Esophagus squamous epithelium (tissue), 5 donors: ENCODE measurements at places on chromosomes 11 and 22.

DNA sequence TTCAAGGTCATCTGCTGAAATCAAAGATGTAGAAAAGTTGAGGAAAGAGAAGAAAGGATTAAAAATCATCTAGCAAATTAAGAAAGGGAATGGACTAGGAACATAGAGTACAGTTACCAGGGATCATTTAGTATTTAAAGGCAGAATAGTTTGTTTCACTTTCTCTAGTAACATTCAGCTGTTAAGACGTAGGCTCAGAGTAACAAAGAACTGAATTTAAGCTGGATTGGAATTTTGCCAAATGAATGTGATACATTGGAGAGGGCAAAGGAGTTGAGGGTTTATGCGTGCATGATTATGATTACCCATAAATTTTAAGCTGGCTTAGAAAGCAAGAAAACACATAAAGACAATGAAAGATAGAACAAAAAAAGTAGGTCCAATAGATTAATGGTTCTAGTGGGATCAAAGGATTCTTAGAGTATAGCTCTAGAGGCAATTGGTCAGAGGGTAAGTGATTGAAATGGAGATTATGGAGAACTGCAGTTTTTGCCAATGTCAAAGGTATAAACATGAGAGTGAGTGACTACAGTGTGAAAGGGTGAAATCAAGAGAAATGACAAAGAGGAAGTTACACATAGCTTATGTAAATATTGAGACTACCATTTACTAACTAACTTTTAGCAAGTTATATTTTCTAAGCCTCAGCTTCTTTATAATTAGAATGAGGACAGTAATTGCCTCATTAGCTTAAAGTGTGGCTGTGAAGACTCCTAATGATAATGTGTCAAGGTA lies 190.0 kb downstream of the GRIA4 start:
- DNase-seq = no peak

DNA sequence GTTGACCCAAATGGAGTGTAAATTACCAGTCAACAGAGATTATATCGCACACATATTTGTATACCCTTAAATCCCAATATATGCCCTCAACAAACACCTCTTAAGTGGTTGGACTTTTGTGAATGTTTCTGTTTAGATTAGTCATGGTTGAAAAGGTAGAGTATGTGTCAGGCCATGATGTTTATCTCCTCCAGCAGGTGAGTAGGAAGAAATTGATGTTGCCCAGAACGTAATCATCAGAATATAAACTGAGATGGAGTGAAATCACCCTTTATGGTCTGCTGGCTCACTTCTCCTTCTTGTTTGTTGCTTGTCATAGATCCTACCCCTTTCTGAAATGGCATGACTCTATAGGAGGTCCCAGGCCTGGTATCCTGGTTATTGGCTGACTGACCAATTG lies 431.8 kb downstream of the ETS1 start:
- no peak for DNase-seq

DNA sequence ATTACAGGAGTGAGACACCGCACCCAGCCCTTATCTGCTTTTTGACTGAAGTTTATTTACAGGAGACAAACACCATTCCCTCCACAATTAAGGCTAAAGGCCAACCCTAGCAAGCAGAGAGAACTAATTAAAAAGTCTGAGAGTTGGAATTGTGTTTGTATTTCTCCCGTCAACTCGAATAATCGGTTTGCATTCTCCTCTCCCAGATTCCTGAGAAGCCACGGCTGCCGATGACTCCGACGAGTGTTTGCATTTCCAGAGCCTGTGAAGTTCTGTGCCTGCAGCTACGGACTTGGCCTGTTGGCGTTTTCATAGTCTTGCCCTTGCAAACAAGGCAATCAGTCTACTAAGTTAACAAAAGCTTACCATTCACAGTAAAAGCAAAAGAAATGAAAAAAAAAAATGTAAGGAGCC lies 73.2 kb upstream of the NUP50 start:
- DNase-seq = no peak

DNA sequence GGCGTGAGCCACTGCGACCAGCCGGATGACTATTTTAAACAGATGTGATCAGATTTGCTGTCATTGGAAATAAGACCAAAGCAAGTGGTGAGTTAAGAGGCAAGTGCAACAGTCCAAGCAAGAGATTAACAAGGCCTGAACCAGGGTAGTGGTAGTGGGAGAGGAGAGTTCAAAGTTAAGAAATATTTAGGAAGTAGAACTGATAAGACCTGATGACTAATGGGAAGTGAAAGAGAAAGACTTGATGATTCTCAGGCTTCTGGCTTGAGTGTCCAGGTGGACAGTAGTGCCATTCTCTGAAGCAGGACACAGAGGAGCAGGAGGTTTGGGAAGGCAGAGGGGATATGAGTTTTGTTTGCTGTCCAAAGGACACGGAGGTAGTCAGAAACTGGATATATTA lies 7.2 kb downstream of the NDUFC2 start:
- no peak for DNase-seq

DNA sequence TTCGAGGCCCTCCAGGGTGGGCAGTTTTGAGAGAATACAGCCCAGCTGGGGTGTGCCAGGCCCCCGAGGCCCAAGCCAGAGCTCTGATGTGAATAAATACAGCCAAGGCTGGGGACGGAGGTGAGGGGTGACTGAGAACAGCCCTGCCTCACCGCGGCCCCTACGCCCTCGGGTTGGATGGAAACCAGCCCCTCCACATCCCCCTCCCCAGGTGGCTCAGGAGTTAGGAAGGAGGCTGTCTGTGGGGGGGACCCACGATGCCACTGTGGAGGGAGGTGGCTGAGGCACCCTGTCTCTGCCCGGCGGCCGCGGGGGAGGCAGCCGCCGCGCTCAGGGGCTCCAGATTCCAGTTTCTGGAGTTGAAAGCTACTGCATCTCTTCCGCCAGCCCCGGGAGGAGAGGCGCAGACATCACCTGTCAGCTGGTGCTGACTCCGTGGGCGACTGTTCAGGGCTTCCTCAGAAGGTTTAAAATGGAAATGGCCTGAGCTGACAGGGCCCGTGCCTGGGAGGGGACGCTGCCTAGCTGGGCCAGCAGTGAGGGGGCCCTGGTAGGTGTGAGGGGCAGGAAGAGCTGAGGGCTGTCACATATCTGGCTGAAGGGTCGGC lies 1.4 kb downstream of the FLRT1 start:
- no peak for DNase-seq

GRCh38 chr22:40635043-40635939 lies 1.2 kb downstream of the MRTFA start:
- no peak for DNase-seq

GRCh38 chr22:35705141-35705540 lies 12.5 kb upstream of the APOL5 start:
- no peak for DNase-seq

DNA sequence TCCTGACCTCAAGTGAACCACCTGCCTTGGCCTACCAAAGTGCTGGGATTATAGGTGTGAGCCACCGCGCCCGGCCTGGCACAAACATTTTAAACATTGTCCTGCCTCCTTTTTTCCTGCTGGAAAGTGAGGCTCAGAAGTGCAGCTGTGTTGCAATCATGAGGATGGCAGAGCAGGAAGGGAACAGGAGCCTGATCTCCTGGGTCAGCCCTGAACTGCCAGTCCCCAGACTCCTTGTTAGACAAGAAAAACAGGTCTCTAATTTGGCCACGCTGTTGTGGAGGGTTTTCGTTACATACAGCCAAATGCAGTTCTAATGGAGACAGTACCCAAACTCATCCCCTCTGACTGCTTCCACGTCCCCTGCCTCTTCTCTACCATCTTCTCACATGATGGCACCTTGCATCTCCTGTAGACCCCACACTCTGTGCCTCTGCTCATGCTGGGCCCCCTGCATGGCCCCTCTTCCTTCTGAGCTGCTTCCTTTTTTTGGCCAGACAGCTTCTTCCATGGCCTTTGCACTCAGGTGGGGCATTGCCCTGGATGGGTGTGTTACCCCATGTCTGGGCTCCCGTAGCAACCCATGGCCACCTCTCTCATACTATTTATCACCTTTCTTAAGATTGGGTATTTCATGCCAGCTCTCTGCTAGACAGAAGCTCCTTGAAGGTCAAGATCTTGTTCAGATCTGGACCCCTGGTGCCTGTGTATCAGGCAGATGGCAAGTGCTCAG lies 227.1 kb downstream of the CEP164 start:
- no peak for DNase-seq

DNA sequence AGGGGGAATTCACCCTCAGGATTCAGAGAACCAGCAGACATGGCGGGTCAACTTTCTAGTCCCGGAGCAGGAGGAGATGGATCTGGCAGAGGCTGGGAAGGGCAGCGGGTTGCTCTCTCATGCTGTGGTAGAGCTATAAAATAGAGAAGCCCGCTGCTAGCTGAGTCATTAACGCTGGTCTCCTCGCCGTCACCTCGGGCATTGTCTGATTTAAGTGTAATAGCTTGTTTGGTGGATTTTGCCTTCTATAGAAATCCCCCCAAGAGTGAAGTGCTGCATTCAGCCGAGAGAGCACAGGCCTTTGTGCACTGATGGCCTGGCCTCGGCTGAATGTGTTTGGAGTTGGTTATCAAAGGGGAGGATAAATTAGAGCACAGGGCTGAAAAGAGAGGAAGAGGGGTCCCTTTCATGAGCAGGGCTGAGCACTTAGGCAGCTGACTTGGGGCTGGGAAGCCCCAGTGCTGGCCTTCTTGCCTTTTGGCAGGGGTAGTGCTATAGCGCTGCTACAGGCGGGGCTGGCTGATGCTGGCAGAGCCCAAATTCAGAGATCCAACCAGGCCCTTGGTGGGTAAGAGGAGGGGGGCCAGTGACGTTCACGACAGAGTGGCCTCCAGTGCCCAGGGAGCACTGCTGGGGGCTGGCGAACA lies 161.1 kb upstream of the CADM1 start:
- DNase-seq = no peak

DNA sequence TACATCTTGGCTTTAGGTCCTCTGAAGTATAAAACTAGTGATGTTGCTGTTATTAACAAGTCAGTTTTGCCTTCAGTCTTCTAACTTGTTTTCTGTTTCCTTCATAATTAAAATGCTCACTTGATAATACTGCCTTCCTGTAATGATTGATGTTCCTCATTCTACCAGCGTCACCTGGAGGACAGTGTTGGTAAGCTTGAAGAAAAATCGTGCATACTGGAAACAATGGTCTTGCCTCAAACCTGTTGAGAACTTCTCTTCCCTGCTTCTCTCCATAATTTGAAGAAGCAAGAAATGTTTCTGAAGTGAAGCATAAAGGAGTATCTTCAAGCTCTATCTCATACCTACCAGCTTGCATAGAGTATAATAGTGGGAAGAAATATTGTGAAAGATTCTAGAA lies 3.0 kb downstream of the YWHAH start:
- no peak for DNase-seq

DNA sequence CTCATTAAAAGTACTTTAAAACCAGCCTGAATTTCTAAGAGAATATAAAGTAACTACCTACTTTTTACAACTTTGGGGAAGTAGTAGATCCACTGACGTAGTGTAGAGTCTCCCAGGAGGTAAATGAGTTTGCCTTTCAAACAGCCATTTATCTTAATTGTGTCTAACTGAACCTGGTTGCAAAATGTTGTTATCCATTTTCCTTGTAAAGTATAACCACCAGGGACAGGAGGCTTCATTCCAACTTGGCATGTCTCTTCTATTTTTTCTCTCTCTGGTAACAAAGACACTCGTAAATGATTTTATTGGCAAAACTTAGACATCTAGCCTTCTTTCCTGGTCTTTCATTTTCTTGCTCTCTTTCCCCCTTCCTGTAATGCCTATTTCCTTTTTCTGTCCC lies 36.9 kb downstream of the NXPE1 start:
- DNase-seq = no peak

DNA sequence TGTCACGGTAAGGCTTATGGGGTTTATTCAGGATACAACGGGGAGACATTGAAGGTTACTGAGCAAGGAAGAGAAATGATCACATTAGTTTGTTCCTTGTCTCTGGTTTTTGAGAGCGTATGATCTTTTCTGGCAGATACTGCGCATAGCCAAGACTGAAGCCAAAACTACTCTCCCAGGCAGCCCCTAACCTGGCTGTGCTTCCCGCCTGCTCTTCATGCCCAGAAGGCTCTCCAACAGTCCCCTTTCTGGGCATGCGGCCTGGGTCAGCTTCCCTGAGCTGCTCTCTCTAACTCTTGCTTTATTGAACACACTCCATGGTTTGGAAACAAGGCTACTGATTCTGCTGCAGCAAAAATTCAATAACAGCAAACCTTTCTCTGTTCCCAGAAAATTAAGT lies 306.6 kb downstream of the BUD13 start:
- DNase-seq = no peak

GRCh38 chr11:93498641-93499040 lies 44.5 kb downstream of the SMCO4 start:
- no peak for DNase-seq

DNA sequence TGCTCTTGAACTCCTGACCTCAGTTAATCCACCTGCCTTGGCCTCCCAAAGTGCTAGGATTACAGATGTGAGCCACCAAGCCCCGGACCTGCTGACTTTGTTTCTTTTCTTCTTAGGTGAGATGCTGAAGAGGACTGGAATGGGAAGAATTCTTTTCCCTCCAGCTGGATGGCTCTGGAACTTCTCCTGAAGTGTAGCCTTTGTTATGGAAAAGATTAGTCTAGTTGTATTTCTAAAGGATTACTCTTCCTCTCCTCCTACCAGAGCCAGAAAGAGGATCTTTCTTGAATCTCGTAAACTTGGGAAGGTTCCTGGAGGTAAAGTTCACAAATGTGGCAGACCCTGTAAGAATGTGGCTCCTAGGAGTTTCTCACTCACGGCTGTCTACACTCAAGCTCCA lies 95.4 kb upstream of the LARGE1 start:
- no peak for DNase-seq

GRCh38 chr11:104873252-104873651 lies 25.0 kb downstream of the CASP12 start:
- no peak for DNase-seq

- peak; percentile 64 for DNase-seq
These were observed 95.8 kb downstream of the SWAP70 start for GRCh38 chr11:9759519-9760192.

- no peak for DNase-seq
These were observed 110.9 kb upstream of the PITPNB start for GRCh38 chr22:28029956-28030355.

DNA sequence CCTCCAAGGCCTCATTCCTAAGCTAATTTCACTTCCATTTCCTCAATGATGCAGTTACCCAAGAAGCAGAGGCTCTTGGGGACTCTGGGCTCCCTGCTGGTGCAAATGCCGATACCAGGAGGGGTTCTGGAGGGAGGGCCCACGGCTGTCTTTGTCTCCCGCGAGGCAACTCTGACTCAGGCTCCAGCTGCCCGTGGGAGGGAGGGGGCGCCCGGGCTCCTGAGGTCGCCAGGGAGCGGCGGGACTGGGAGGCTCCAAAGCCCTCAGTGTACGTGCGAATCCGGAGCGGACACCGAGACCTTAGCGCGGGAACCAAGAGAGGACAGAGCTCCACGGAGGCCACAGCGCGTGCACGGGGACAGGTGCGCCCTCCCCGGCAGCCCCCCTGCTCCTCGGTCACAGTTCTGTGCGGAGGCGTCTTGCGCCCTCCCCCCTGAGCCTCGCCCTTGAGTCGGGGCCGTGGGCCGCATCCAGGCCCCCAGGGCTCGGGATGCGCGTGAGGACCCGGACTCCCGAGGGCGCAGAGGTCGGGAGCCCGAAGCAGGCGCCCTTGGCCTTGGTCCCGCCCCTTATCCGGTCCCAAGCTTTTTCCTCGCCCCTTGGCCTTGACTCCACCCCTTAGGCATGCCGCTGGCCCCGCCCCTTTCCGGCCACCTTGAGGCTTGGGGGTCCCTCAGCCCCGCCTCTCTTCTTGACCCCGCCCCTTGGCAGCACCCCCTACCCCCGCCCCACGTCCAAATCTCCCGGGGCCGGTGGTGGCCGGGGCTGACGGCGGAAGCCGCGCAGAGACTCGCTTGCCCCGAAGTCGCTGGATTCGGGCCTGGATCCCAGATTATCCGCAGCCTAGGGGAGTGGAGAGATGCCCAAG lies 4.7 kb upstream of the SHISA8 start:
- no peak for DNase-seq
